ENCODE measurements at places on chromosomes 11 and 22. TPM values are rescaled to one million over a fixed set of nuclear protein-coding genes. Genes with fewer than 3 reads are reported as not detected.

Gene HTR3B
- polyA plus RNA-seq = 0.12 TPM

Gene PKP3
- 6.6 TPM for polyA plus RNA-seq

Gene TUBA8
- 3.9 TPM for polyA plus RNA-seq

DNA sequence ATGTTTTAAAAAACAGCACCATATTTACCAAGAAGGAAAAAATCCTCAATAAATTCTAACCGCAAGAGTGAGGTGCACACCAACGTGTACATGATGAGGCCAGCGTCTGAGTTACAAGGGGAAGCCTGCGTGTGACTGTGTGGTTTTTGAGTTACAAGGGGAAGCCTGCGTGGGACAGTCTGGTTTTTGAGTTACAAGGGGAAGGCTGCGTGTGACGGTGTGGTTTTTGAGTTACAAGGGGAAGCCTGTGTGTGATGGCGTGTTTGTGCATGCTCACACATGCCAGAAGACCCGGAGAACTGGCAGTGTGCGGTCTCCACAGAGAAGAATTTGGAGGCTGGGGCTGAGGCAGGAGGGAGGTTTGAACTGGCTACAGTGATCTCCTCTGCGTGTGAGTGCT is 1376.4 kb downstream of the TBC1D22A start:
- DNase-seq = no peak

- no peak for DNase-seq
These were observed 2.8 kb upstream of the CYTH4 start for GRCh38 chr22:37279331-37280181.
